Stimulated activated CD8-positive, alpha-beta memory T cell treated with anti-CD3 and anti-CD28 coated beads, Interleukin-7, amount 100 ng/mL, for 4 hours (primary cell): ENCODE measurements at places on chromosomes 16 and 17.

DNA sequence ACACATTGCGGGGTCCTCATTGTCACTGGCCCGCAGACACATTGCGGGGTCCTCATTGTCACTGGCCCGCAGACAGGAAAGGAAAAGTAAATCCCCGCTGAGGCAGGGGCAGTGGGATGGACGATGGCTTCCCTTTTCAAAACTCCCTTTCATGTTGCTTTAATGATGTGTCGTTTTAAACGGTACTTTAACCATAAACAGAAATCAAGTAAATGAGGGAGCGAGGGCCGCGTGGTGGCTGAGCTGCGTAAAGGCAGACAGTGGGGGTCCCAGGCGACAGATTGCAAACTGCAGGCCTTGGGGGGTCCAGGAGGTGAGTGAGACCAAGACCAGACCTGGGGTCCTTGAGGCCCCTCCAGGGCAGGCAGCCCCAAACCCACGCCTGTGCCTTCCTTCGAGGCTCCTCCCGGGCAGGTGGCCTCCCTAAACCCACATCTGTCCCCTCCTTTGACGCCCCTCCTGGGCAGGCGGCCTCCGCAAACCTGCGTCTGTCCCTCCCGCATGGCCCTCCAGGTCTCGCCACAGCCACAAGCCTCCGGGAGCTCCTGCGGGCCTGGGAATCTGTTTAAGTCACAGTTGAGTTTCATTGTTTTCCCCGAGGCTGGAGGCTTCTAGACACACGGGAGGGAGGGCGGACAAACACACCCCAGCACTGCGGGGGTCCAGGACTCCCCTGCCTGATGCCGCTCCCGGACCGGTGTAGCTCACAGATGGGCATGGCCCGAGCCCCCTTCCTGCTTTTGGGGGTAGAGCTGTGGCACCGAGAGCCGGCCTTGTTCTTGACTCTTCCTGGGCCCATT, 7.3 kb downstream of the PIEZO1 start:
- DNase-seq: no peak

DNA sequence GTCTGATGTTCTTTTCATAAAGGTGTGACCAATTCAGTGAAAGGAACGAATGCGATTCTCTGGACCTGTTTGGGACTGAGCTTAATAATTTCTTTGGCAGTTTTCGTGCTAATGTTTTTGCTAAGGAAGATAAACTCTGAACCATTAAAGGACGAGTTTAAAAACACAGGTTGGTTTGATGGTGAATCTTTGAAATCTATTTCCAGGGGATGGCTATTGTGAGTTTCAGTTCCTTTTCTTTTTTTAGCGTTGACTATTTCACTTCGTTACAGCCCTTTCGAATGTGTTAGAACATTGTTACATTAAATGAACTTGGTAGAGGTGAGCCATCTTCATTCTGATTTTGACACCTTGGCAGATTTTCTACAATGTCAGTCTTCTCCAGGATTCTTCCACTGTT, 1.2 kb downstream of the TNFRSF17 start:
- no peak for DNase-seq

- DNase-seq: no peak
Observed at GRCh38 chr16:81608523-81609209, 164.1 kb downstream of the CMIP start.

DNA sequence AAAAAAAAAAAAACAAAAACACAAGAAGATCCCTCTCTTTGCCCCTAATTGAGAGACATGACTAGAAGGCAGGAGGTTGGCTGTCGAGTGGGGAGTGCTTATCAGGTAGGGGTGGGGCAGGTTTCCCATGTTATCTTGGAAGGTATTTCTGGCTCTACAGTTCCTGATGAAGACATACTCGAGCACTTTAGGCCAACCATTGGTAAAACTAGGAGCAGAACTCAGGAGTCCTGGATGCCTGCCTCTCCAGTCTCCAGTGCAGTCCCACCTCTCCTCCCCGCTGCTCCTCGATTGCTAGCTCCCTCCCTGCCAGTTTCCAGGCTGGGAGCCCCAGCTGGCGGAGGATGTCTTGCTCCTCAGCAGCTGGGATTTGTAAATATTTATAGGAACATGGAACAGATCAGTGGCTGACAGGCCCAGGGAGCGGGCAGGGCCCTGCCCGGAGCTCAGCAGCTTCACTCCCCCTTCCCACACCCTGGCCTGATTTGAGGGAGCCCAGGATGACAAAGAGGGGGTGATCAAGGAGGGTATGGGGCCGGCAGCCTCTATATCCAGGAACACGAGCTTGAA, 11.4 kb upstream of the C1QL1 start:
- DNase-seq: no peak

- DNase-seq: no peak
Observed at GRCh38 chr17:29613856-29614255, 8.9 kb downstream of the CORO6 start.

GRCh38 chr16:68231384-68232136, 4.4 kb downstream of the ESRP2 start:
- DNase-seq: no peak

DNA sequence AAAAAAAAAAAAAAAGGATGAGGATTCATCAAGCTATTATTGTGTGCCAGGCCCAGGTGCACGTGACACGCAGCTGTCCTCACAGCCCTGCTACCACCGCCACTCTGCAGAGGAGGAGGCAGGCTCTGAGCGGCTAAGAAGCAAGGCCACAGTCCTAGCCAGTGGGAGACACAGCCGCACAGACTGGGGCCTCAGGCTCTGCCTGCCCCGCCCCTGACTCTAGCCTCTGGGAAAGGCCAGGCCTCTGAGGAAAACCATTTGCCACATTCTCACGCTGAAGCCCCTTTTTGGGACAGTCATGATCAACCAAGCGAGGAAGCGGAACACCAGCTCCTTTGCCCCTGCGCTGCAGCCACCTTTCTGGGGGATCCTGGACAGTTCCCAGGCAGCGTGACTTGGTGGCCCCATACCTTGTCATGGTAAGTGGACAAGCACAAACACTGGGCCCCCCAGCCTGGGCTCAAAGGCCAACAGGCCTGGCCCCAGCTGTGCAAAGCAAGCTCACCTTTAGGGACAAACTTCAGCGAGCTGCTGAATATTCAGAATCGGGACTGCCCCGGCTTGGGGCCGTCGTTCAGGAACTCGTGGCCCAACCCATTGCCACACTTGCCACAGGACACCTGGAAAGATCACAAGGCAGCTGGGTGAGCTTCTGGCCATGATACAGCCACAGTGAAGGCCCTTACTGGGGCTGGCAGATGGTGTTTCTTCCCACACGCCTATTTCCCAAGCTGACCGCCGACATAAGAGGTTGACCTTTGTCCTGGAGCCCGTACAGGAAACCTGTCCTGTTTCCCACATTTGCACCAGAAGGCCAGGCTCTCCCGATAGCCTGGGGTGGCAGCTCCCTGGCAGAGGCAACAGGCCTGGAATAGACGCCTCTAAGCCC, 2.5 kb downstream of the MSRB1 start:
- DNase-seq: no peak

- no peak for DNase-seq
Observed at GRCh38 chr16:29903590-29903989, 3.3 kb downstream of the ASPHD1 start.

- DNase-seq: no peak
Observed at GRCh38 chr17:37815536-37815935, 70.7 kb upstream of the HNF1B start.

GRCh38 chr16:84190731-84191388, at the start of gene ADAD2:
TSS of gene ADAD2 (plus strand) at chr16:84191157. CDS start at chr16:84191231, 74 bp downstream.
- no peak for DNase-seq

DNA sequence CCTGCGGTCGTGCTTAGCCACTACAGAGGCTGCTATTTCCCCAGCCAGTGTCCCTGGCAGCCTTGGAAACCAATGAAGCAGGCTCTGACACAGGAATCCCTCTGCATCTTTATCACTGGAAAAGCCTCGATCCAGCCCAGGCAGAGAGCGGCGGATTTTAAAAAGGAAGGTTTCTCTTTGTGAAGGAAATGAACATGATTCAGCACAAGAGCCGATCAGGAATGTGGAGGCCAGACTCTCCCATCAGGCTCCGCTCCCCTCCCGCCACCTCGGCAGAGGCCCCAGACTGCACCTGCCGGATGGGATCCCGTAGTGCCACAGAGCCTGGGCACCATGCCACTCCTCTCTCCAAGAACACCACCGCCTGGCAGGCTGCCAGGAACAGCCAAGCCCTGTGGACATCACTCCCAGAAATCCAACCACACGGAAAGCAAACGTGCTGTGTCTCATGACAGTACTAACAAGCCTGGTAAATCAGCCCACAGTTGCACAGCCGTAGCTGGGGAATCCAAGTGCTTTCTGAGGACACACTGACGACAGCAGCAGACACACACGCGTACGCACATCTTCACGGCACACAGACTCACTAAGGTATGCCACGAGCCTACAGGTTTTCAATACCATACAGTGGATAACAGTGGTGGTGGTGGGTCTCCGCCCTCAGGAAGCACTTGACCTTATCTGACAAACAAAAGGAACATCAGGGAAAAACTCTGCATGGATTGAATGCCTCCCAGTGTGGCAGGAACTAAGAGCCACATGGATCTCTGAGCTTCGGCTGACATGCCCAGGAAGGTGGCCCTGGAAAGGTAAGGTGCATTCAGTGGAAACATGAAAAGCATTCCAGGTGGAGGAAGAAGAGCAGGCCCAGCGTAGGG, 5.4 kb downstream of the LRRC75A start:
- DNase-seq: no peak

DNA sequence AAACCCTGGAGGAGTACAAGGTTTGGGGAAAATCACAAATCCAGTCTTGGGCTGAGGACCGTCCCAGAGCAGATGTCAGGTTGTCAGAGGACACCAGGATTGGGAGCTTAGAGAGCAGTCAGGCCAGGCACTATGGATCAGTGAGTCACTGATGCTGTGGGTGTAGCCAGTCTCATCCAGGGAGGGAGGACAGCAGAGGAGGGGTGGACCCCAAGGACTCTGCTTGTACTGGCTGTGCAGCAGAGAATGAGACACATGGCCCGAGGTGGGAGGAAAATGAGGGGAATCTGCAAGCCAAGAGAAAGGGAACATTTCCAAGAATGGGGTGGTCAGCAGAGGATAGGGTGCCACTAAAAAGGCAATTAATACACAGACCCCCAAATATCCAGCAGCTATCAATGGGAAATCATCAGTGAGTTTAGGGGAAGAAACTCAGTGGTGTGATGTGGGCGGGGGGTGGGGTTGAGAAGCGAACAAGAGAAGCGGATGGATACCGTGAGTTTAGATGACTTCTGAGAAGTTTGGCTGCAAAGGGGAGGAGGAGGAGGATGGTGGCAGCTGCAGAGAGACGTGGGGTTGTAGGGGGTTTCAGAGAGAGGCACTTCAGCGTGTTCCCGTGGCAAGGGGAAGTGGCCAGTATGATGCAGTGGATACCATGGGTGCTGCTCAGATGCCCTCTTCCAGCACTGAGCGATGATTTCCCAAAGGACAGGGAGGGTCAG, 43.9 kb downstream of the ARHGAP27 start:
- DNase-seq: no peak

DNA sequence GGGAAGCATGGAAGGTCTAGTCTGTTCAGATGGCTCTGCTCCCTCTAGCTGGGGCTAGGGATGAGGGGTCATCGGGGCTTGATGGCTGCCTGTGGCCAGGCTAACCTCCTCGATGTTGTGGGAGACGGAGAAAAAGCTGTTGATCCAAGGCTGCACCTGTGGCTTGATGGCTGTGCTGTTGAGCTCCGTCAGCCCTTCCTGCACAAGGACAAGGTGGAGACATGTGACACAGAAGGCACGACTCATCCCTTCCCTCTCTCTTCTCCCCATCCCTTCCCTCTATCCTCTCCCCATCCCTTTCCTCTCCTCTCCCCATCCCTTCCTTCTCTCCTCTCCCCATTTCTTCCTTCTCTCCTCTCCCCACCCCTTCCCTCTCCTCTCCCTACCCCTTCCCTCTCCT, 28.2 kb downstream of the FCSK start:
- DNase-seq: no peak

- no peak for DNase-seq
Observed at GRCh38 chr17:33949100-33949499, 306.0 kb upstream of the CCL2 start.

- no peak for DNase-seq
Observed at GRCh38 chr16:83737729-83738354, 69.9 kb upstream of the HSBP1 start.

DNA sequence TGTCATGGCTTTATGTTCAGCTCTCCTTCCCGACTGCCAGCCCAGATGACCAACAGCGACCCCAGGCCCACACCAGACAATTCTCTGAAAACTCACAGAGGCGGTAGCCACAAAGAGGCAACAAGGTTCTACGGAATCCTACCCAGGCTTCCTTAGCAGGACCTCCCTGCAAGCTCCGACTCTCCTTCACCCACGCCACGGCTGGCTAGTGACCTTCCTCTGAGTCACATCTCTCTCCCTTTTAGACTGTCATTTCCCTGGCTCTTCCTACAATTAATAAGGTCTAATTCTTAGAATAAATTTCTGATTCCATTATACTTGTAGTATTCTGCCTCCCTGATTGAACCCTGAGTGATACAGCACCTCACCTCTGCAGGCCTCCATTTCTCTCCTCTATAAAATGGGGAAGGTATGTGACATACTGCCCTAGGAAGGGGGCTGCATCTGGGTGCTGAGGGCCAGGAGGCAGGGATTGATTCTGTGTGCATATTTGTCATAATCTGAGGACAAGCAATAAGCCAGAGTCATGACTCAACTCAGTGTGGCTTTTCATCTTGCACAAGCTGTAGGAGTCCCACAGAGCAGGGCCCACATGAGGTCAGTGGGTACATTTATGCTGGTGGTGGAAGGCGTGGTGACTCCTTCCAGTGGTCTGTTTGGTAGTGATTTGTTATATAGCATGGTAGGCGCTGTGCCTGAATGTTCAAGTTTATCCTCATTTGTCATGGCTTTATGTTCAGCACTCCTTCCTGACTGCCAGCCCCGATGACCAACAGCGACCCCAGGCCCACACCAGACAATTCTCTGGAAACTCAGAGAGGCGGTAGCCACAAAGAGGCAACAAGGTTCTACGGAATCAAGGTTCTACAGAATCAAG, 46.2 kb downstream of the SMPD3 start:
- DNase-seq: no peak

DNA sequence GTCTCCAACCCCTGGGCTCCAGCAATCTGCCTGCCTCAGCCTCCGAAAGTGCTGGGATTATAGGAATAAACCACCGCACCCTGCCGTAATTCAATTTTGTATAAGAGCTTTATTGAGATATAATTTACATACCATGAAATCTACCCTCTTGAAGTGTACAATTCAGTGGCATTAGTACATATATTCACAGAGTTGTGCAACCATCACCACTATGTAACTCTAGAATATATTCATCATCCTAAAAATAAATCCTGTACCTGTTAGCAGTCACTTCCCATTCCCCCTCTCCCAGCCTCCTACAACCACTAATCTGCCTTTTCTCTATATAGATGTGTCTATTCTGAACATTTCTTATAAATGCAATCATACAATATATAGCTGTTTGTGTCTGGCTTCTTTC, 26.1 kb downstream of the TOM1L2 start:
- no peak for DNase-seq

GRCh38 chr17:354651-355556, 2.3 kb upstream of the RPH3AL start:
- no peak for DNase-seq
